Activated T-cell treated with anti-CD3 and anti-CD28 coated beads for 1 hour (primary cell): ENCODE measurements at places on chromosomes 3 and 15.

GRCh38 chr15:68786753-68787152 lies 33.9 kb downstream of the ANP32A start:
- DNase-seq, result no peak

DNA sequence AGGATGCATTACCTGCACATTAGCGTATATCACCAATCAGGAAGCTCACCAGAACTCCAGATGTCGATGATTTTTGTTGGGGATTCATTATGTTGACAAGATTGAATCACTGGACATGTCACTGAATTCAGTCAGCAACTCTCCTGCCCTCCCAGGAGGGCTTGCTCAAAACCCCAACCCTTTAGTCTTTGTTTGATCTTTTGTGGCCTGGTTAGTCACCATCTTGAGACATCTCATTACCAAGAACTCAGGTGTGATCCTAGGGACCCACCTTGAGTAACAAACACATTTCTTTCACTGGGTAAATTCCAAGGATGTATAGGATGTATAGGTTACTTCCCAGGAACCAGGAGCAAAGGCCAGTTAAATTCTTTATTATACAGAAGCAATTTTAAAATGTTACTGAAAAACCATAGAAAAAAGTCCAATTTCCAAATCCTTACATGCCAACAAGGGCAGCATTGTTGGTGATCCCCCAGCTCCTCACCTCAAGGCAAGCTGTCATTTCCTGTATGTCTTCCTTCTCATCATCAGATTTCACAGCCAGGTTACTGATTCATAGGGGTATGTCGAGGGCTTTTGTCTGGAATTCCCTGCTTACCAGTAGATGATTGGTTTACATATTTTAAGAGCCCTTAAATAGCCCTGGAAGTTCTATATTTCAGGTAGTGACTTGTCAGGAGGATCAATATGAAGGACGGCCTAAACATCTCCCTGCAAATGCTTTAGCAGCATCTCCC lies 11.7 kb downstream of the SNRPN start:
- no peak for DNase-seq

DNA sequence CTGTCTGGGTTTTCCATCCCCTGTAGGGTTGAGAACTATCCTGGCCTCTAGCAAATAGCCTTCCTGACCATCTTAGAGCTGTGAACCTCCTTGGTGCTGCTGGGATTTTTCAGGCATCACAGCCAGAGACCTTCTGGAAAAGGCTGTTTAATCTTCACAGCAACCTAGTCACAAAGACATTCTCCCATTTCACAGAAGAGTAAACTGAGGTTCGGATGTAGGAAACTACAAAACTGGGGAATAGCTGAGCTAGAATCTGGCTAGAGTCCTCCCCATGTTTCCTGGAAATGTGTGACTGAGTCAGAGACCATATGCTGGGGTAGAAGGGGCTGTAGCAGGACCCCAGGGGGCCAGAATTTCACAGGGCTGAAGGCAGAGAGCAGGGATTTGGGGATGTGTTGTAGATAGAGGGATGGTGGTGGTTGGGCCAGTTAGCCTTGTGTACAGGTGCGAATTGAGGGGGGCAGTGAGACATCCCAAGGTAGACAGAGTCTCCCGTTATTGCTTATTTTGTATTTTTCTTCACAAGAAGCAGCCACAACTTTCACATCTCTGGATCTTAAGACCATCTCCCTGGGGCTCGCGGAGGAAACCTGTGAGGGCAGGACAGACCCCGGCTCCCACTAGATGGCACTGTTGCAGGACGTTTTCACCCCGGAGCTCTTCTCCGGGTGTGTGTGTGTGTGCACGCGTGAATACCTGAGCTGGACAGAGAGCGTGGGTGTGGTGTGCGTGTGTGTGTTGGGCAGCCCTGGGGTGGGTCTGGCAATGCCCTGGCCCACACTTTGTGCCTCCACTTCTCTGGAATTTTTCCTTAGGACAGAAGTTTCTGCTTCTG lies 66.9 kb upstream of the PRR23C start:
- peak; percentile 45 for DNase-seq

DNA sequence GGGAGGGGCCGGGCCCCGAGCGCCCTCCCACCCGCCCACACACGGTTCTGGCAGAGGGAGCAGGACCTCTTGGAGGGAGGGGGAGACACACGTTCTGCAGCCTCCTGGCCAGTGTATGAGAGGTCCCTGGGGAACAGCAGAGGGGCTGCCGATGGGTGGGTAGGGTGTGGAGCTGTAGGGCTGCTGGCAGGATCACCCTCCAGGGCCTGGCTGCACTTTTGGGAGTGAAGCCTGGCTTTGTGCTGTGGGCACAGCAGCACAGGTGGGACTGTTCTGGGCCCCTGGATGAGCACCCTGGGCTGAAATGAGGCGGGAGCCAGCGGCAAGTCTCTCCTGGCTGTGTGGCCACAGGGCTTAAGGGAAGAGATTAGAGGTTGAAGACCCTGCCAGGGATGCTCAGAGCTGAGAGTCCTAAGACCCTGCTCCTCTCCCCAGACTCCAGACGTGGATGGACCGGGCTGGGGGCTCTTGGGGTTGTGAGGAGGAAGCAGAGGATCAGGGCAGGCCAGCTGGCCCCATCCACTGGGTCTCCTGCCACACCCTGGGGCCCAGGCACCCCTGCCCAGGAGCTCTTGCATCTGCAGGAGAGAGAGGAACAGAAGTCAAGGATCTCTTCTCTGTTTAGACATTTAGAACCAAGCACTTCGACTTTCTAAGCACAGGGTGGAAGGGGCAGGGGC lies 45.2 kb downstream of the RGMA start:
- no peak for DNase-seq

GRCh38 chr3:23785882-23786281 lies 19.9 kb upstream of the UBE2E1 start:
- no peak for DNase-seq

DNA sequence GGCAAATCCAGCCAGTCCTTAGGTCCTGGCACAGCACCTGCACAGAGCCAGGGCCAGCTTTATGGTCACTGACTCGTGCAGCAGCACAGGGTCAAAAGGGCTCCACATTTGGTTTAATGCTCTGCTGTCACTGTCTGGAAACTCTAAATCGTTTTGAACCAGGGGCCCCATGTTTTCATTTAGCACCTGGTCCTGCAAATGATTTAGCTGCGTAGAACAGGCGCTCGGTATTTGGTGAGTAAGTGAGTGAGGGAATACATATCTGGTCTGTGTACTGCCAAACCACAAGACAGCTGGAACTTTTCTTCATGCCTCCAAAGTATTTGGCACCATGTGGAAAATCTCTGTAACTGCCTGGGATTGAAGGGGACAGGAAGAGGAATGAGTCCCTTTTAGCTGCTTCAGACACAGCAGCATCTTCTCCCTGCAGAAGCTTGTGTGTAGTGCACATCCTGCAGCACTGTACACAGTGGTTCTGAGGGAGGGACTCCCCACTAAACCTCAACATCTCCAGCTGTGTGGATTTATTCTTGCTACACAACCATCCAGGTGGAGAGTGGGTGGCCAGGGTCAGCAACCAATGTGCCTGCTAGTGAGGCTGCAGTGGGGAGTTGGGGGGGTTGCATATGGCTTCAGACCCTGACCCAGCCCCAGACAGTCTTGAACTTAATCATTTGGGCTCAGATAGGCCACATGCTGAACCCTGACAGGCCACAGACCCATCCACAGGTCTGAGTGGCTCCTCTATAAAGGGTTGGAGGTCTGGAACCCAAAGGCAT lies 1.1 kb downstream of the SH2D7 start:
- no peak for DNase-seq

GRCh38 chr3:16849795-16850194 lies 35.0 kb upstream of the PLCL2 start:
- no peak for DNase-seq

DNA sequence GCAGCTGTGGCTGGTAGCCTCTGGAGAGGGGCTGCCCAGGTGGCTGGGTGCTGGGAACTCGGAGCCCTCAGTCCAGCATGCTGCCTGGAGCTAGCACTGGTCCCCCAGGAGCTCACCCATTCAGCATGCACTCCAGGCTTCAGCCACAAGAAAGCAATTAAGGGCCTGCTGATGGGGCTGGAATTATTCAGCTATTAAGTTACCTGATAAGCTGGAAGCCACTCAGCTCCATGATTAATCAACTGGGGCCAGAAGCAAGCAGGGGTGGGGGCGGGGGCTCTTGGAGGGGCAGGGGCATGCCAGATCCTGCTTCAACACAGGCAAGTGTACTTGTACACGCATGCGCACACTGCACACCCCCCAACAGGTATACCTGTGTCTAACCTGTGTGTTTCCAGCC lies 22.1 kb upstream of the TMEM115 start:
- DNase-seq, result no peak

DNA sequence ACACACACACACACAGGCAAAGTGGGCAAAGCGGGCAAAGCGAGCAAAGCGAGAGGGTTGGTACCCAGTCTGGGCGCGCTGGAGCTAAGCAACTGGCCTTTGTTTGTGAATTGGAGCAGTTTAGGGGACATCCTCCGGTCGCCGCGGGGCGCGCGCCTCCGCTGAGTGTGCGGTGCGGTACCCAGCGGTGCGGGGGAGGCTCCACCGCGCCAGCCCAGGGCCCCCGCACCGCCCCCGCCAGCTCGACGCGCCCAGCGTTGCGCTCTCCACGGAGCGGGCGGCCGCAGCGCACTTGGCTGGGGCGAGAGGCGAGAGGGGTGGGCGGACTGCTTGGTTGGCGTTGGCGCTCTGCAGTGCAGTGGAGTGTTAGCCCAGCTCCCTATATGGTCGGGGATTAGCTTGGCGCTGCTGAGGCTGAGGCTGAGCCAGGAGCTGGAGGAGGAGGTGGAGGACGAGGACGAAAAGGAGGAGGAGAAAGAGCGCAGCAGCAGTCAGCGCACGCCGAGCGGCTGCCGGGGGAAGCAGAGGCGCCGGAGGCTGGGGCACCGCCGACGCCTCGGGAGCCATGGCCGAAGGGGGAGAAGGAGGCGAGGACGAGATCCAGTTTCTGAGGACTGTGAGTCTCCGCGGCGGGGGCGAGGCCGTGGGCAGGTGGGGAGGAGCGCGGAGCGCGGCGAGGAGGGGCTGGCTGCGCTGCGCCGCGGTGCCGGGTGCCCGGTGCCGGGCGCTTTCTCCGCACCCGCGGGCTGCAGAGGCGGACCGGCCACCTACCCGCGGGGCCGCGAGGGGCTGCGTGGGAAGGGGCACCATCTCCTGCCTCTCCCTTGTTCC lies at the start of gene RYR3:
Gene RYR3 (plus strand): TSS at position 487 of the 831 bp plus-strand sequence. CDS start 79 bp downstream, at position 566.
- DNase-seq, result no peak

DNA sequence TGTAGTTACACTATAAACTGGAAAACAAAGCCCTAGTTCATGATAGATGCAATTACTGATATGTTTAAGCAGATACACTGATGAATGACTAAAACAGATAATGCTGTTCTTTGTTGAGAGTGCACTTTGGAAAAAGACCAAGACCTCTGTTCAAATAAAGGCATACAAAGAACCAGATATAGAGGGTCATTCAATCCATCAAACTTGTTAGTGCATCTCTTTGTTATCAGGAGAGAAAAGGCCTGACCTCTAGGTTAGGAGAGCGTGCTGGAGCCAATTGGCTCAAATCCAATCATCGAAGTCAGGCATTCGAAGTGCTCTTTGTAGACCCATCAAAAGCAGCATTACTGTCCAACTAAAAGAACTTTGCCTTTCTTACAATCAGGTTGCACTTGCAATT lies 124.2 kb downstream of the TFG start:
- DNase-seq, result no peak

DNA sequence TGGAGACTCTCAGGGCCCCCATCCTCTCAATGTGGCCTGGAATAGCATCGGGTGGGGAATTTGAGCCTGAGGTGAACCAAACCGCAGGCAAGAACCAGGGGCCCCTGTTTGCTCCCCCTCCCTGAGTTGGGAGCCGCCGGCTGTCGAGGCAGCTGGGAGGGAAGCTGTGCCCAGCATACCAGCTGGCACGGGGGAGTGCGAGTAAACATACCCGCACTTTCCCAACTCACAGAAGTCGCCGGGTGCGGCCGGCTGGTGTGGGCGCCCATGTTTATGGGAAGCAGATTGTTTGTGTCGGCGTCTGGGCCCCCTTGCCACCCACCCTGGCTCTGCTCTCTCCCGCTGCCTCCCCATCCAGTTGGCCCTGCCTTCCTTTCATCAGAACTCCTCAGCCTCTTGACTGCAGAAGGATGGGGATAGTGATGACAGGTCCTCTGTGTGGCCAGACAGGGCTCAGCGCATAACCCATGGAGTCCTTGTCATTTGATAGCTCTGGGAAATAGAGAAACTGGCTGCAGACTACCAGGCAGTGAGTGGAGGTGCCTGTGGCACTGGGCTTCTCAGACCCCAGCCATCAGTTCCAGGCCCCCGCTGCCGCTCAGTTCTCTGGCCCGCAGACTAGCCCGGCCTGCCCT lies 60.4 kb downstream of the CACNA2D2 start:
- no peak for DNase-seq

GRCh38 chr15:78838489-78838888 lies 27.2 kb upstream of the ADAMTS7 start:
- no peak for DNase-seq

DNA sequence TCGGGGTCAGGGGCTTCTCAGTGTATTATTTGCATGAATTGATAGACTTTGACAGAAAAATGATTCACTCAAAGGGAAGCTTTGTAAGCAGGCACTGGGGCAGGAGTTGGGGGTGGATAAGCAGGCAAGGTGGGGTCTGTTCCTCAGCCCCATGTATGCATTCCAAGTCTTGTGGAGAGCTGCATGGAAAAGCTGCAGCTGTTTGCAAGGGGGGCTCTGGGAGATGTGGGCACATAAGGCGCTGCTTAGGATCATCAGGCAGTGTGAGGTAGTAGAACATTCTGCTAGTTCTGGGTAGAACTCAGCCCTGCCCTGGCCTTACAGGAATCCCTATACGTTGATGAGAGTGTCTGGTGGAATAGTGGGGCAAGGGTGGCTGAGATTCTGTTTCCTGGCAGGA lies 154.2 kb upstream of the LRIG1 start:
- no peak for DNase-seq

DNA sequence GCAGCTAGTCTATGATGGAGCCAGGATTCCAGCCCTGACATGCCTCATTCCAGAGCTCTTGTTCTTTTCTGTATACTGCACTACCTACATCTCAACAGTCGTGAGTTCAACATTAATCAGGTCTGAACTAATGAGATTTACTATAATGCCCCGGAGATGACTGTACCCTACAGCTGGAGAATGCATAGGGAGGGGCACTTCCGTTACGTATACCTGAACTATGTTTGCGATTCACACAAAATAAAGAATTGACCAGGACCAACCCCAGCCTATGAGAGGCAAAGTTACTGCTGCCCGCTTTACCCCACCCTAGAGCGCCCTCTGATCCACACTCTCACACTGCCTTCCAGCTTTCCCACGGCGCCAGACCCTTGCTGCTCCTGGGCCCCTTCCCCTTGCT lies 97.0 kb downstream of the IGF2BP2 start:
- no peak for DNase-seq

GRCh38 chr15:55652359-55652758 lies 64.2 kb upstream of the PYGO1 start:
- DNase-seq, result no peak

- DNase-seq, result no peak
Measured at GRCh38 chr3:183584246-183584913, 28.9 kb upstream of the KLHL6 start.
